ENCODE measurements at places on chromosomes 3 and 15.

- DNase-seq, result no peak
Observed at GRCh38 chr3:47283591-47284364, 1.0 kb downstream of the KLHL18 start.

GRCh38 chr15:74642734-74643664, 27.4 kb downstream of the CLK3 start:
- no peak for DNase-seq

GRCh38 chr3:164608554-164609276, 469.6 kb downstream of the SI start:
- no peak for DNase-seq

GRCh38 chr15:65115086-65115485, at the start of gene UBAP1L:
TSS of gene UBAP1L (minus strand) at chr15:65115200. CDS start at chr15:65106215, 8,985 bp downstream.
- DNase-seq, result no peak

DNA sequence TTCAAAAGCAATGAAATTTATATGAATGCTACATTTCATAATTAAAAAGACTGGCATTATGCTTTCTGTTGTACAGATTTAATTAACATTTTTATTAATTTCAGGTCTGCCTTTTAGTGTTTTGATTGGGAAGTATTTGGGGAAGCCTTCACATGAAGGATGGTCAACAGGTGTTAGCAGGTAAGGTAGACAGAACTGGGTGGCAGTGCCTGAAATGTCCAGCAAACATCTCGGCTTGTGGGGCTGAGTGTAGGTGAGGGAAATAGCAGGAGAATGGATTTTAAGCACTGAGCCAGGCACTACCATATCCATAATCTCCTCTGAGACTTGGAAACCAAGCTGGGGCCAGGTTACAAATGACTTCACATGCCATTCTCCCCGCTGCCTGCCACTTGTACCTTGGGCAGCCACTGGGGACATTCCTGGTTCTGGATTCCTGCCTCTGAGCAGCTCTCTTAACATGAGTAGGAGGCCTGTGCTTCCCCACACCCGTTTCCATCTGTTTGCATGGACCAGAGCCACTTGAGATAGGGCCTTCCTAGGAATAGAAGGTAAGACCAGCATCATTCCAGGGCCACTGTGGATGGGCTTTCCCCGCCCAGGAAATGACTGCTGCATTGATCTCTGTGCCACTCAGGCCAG, 125.9 kb upstream of the HES1 start:
- DNase-seq, result no peak
